ENCODE measurements at places on chromosomes 1 and 21.
A peak's percentile ranks its signal among the peaks of the same experiment; 100 is the strongest.

DNA sequence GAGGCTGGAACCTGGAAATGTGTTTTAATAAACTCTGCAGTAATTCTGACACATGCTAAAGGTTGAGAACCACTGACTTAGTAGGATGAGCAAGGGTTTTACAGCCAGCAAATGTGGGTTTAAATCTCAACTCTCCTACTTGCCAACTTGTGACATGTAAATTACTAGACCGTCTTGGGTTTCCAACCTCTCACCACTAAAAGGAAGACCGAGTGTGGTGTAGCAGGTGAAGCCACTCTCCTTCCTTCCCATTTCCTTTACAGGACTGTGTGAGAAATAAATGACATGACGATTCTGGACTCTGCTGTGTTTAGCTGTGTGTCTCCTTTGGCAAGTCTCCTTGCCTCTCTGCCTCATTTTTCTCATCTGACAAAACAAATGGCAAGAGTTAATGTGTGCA, 49.5 kb upstream of the DNAJC6 start:
- no peak for DNase-seq

DNA sequence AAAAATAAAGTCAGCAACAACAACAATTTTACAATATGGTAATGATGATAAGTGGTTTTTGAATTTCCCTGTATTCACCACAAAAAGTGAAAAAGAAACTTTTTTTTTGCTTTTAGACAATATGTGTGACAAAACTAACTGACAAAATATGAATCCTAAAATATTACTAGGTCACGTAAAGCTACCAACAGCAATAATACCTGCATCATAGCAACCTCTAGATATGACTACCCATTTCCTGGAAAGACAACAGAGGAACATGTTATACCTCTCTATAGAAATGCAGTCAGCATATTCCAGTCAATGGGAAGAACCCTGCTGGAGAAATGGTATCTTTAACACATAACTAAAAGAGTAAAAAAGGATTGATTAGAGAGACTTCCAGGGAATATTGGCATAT, 73.7 kb downstream of the PDE4B start:
- DNase-seq = no peak

GRCh38 chr1:204602111-204602579, 83.4 kb downstream of the LRRN2 start:
- no peak for DNase-seq

- DNase-seq = no peak
These were observed 134.7 kb upstream of the ETV3 start for GRCh38 chr1:157272729-157273524.

DNA sequence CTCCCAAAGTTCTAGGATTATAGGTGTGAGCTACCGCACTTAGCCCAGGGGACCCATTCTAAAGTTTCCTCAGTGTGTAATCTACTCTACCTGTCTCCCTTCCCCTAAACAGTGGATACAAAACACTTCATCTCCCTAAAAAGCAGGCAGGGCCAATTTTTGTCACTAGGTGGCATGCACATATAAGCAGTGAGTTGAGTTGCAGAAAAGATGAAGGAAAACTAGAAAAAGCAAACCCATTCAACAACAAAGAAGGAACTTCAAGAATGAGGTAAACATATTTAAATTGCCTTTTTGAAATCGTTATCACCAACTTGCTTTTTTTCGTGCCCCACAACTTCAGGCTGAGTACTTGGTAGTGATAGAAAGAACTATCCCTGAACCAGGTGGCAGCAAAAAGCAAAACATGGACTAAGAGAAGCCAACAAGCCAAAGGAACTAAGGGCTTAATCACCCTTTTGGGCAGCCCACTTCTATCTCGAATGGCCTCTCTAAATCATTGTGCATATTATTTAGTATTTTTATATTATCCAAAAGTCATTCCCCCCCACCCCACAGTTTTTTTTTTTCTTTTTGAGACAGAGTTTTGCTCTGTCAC, 19.7 kb upstream of the ALDH9A1 start:
- peak; percentile 21 for DNase-seq

All from NCI-H1436 (cell line).